SW 1271 (cell line): ENCODE measurements at places on chromosomes 2 and 18.

DNA sequence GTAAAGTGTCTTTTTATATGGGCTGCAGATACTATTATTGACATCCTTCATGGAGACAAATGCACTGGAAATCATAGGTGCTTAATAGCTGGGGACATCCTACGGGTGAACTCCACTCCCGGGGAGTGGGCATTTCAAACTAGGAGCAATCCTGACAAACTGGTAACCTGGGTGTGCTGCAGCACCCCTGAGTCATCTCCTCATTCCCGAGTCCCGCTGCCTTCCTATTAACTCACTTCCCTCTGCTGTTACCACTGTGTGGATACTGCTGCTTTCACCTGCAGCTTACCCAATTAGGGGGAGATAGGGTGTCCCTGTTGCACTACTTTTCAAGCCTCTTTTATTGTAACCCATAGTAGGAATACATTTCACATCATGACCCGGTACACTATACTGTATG, 134.2 kb downstream of the RAPGEF4 start:
- DNase-seq = no peak

DNA sequence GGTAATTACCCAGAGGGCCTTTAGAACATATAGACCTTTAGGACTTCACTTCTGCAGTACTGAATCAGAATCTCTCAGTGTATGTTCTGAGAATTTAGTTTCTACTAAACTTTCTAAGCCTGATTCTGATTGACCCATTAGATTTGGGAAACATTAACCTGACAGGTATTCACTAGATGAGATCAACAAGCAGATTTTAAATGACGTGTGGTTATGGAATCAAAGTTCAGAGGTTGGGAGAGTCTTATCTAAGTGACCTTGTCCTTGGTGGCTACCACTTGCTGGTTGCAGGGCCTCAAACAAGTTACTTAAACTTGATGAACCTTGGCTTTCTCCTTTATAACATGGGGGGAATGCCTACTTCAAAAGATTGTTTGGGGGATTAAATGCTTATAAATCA, 198.7 kb downstream of the PDE11A start:
- DNase-seq = no peak

- no peak for DNase-seq
These were observed 89.2 kb downstream of the SOCS6 start for GRCh38 chr18:70377857-70378701.

GRCh38 chr2:37855283-37856041, 69.6 kb upstream of the RMDN2 start:
- no peak for DNase-seq

- no peak for DNase-seq
These were observed 106.2 kb upstream of the DLX2 start for GRCh38 chr2:172208791-172209325.
